ENCODE measurements at places on chromosomes 16 and 17.

GRCh38 chr17:37368577-37368976 lies 7.2 kb upstream of the C17orf78 start:
- no peak for ATAC-seq

- ATAC-seq = no peak
Observed at GRCh38 chr16:57107321-57107922, 15.0 kb downstream of the CPNE2 start.

- ATAC-seq = no peak
Observed at GRCh38 chr17:72572604-72573491, 452.0 kb downstream of the SOX9 start.

DNA sequence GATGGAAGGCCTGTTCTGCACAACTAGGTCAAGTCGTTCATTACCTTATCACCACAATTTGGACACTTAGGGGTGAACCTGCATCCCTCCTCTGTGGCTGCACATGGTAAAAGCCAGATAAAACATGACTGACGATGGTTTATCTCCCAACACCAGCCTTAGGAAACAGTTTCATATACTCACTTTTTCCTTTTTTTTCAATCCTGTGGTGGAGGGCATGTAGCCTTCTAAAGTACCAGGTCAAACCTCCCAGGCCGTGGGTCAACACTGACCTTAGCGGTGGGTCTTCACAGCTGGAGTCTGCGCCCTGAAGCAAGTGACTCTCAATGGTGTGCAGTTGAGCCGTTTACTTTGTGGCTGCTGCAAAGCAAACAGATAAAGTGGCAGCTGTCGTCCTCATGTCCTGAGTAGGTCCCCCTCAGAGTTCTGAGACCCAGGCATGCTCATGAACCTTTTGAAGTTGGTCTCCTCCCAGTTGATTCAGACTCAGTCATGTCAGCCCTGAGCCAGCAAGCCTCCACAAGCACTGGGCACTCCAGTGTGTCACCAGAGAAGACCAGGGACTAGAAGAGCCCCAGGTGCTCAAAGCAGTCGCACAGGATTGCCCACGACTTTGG lies 5.9 kb downstream of the FAHD1 start:
- ATAC-seq = no peak

GRCh38 chr17:55479903-55480302 lies 31.3 kb downstream of the SMIM36 start:
- no peak for ATAC-seq

DNA sequence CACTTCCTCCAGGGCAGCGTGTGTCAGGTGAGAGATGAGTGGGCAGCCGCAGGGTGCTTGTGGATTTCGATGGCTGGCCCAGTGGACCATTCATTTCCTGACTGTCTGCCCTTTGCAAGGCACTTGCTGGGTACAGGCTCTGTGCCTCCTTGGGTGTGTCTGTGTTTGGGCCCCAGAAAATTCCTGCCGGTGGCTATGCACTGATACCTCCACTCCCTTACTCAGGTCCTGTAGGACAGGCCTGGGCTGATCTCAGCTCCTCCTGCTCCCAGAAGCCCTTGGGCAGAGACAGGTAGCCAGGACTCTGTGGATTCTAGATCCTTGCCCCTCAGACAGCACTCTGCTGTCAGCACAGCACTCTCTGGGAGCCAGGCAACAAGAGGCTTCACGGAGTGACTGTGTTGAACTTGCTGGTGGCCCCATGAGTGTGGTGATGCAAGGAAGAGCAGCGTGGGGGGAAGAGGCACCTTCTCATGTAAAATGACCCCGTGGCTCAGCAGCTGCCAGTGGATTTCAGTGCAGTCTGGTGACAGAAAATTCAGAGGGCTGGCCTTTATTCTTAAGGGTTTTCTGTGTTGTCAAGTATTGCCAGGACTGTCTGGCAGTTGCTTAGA lies 29.0 kb downstream of the PGS1 start:
- peak; percentile 28 for ATAC-seq

DNA sequence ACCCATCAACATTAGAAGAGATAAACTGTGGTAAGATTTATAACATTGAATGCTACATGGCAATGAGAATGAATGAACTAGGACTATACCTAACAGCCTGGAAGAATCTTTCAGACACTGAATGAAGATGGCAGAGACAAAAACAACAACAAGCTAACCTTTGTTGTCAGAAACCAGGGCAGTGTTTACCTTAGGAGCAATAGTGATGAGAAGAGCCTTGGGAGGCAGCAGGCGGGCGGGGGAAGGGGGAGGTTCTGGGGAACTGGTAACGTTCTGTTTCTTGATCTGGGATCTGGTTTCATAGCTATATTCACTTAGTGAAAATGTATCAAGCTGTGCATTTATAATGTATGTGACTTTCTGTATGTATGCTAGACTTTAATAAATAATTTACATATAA lies 139.0 kb upstream of the TNRC6C start:
- no peak for ATAC-seq

DNA sequence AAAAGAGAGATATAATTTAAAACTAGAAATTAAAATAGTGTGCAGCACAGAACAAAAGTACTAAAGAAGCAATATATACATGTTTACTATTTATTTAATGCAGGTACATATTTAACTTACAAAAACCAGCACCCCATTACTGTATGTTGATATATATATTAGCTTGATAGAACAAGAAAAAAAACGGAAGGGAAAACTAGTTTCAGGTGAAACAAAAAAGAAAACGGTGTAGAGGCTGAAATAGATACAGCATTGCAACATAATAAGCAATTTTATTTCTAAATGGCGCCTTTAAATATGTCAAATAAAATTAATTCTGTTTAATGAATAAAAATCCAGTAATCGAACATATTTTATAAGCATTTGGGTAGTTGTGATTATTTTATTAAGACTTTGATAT lies 3.9 kb downstream of the HNF1B start:
- no peak for ATAC-seq

DNA sequence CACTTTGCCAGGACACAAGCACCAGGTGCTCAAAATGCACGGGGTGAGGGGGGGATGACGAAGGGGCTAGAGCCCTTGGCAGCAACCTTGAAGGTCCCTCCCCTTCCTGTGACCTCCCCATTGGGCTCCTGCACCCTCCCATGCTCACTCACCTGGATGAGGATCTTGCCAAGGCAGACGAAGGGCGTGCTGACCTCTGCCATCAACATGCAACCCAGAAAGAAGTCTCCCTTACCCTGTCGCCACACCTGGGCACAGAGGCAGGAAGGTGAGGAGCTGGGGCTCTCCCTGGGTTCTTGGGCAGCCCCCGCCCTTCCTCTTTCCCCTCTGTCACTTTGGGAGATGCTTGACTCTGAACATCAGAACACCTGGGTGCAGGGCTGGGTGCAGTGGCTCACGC lies 2.6 kb downstream of the C16orf92 start:
- no peak for ATAC-seq

- no peak for ATAC-seq
Observed at GRCh38 chr17:55965051-55965450, 188.2 kb upstream of the ANKFN1 start.

DNA sequence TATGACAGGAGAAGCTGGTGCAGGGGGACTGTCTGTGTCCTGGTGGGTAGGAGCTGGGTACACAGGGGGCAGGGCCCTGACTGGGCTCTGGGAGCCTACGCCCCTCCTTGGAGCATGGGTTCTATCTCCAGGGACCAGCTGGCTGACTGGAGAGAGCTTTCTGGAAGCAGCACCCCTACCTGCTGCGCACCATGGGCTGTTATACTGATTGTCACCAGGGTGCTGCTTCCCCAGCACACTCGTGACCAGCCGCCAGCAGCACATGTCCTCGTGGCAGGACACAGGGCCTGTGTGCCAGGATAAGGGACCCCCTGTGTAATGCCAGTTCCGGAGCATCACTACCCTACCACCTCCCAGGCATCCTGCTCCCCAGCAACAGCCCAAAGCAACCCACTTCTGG lies 106.0 kb downstream of the AMFR start:
- ATAC-seq = no peak

GRCh38 chr17:44844390-44844830 lies 3.3 kb upstream of the HIGD1B start:
- ATAC-seq = no peak

DNA sequence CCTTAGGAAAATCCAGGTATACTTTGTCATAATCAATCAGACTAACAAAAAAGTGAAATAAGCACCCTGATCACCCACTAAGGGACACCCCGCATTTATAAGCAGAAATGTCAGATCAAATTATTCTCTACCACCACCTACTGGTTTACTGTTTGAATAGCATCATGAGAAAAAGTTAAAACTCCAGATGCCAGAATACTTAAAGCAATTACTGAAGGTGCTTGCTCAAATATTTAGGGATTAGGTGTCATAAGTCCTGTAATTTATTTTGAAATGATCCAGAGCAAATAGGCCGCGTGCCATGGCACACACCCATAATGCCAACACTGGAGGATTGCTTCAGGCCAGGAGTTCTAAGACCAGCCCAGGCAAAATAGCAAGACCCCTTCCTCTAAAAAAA lies 2.3 kb downstream of the TOP2A start:
- no peak for ATAC-seq

- no peak for ATAC-seq
Observed at GRCh38 chr16:15038689-15039088, 17.2 kb downstream of the NTAN1 start.

GRCh38 chr16:48272837-48273421 lies 25.6 kb upstream of the ABCC11 start:
- ATAC-seq = no peak

DNA sequence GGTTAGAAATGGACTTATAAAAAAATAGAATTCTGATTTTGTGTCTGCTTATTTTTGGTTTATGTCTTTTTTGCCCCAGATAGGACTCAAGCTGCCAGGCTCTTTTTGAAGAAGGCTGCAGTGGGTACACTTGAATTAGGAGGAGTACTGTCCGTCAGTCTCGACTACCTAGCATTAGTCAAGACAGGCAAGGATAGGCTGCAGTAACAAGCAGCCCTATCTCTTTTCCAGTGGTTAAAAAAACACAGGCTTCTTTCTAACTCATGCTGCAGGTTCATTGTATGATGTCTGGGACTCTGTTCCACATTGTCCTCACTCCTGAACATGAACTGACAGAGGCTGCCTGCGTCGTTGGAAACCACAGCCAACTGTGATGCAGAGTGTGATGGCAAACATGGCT lies 8.0 kb downstream of the C16orf46 start:
- ATAC-seq = no peak
